ENCODE measurements at places on chromosomes 3 and 15.

DNA sequence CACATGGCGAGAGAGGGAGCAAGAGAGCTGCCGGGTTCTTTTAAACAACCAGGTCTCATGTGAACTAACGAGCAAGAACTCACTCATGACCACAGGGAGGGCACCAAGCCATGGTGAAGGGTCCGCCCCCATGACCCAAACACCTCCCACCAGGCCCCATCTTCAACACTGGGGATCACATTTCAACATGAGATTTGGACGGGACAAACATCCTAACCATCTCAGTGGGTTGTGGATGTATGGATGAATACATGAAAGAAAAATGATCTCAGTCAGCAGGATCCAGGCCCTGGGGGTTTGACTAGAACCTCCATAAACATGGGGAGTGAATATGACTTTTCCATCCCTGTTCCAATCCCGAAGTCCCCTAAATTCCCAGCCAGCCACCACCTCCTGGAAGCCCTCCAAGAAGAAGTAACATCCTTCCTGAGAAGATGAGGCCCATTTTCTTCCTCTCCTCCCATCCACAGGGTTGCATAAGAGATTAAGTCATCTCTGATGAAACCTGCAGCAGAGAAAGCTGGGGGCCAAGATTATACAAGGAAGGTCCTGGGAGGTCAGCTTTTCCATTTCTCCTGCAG, 9.5 kb downstream of the CAV3 start:
- no peak for DNase-seq

GRCh38 chr3:161163297-161163696, 57.8 kb upstream of the NMD3 start:
- DNase-seq, result no peak

DNA sequence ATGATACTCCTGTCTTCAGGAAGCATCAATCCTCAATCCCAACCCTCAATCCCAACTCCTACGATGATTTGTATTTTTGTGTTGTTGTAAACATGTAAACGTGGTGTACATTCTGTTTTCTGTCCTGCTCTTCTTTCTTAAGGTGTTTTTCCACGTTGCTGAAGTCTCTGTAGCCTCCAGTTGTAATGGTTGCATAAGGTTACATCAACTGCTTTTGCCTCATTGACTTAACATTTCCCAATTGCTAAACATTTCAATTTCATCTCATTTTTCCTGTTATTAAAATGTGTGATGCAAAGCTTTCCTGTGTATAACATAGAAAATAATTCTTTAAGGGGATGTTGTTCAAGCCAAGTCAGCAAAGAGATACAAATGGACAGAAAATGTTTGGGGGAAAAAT, 33.4 kb downstream of the HRH1 start:
- no peak for DNase-seq

- DNase-seq, result no peak
These were observed 62.0 kb upstream of the BCL6 start for GRCh38 chr3:187807086-187807862.

DNA sequence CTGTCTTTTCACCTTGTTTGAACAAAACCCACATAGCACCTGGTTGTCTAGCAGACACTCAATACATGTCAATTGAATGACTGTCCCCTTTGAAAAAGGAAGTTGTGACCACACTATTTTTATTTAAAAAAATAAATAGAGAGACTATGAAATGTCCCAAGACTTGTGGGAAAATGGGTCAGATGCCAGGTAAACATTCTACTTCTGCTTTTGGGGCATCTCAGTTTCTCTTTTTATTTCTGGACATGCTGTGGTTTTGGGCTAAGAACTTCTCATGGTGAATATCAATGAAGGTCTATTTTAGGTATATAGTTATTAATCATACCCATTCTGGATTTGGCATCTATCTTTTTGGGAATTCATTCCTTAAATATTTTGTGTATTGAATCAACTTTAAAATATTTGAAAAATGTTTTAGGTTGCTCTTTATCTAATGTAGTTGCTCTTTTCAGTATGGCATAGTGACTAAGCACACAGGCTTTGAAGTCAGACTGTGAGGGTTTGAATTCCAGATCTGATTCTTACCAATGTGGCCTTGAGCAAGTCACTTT, 4.4 kb downstream of the TMEM45A start:
- peak; percentile 66 for DNase-seq

DNA sequence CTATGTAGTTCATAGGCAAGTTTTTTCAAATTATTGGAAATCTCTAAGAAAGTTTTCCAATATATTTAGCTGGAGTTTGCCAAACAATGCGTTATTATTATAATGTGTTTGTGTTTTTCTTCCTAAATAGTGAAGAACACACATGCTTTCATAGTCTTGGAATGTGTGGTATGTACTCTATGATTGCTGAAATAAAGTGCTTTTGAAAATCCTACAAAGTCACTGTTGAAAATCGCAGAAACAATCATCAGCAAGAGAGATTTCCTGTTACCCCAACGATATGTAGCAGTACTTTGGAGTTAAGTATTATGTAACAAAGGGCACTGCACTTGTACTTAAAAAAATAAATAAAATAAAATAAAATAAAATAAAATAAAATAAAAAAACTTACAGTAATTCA, 796.2 kb downstream of the NAALADL2 start:
- peak; percentile 15 for DNase-seq

GRCh38 chr15:89749526-89749925, 1.5 kb downstream of the MESP1 start:
- no peak for DNase-seq
